ACHN (cell line): ENCODE measurements at places on chromosomes 16 and 17.

DNA sequence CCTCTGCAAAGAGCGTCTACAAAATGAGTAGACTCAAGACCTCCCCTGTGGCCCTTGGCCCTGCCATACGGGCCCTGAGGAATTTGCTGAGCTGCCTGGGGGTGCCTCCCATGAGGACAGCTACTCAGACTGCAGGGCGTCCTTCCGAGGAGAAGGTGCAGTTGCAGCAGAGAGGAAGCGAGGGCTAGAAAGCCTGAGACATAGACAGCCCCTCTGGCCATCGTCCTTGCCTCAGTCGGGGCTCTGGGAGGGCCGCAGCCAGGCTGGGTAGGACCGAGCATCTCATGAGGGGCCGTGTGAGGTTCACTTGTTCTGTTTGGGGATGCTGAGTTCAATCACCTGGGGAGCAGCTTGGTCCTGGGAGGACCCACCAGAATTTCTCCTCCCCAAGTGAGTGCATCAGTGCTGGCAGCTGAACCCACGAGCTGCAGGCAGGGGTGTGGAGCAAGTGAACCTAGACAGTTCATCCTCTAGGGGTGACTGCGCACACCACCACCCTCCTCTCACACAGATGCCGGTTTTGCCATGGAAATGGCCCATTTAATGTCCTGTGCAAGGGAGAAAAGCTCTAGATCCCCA is 20.3 kb downstream of the RAB11FIP4 start:
- no peak for DNase-seq

GRCh38 chr16:30562021-30562420 is 3.8 kb upstream of the ZNF764 start:
- DNase-seq: no peak

DNA sequence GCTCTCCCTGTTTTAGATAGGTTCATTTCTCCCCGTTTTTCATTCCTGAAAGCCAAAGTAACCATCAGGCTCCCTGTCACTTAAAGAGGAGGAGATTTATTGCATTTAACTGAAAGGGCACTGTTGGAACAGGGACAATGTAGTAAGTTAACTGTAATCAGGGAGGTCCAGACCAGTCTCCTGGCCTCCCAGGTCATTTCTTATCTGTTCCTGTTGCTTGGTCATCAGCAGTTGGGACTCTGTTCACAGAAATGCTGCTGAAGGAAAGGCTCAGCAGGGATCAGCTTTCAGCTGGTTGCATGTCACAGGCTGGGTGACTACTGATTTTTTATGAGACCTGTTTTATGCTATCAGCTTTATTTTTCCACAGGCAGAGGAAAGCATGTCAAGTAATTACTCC is 622.6 kb upstream of the GOT2 start:
- DNase-seq: no peak

- peak; percentile 85 for DNase-seq
Measured at GRCh38 chr17:75854101-75854748, 910 bp downstream of the WBP2 start.

GRCh38 chr17:231966-232807 is 50.7 kb upstream of the DOC2B start:
- DNase-seq: no peak

DNA sequence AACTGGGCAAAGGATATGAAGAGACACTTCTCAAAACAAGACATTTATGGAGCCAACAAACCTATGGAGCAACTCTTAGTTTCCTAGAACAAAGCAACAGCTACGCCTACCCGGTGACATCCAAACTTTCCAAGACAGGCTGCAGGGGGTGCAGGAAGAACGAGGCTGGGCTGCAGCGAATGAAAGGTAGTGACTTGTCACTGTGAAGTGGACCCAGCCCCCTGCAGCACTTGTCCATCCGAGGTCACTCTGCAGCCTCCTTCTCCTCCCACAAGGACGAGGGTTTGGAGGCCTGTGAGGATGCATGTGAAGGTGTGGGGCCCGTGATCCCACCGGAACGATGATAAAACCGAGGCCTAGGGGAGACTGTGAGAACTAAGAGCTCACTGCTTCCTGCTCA is 192.6 kb upstream of the RPL38 start:
- no peak for DNase-seq

DNA sequence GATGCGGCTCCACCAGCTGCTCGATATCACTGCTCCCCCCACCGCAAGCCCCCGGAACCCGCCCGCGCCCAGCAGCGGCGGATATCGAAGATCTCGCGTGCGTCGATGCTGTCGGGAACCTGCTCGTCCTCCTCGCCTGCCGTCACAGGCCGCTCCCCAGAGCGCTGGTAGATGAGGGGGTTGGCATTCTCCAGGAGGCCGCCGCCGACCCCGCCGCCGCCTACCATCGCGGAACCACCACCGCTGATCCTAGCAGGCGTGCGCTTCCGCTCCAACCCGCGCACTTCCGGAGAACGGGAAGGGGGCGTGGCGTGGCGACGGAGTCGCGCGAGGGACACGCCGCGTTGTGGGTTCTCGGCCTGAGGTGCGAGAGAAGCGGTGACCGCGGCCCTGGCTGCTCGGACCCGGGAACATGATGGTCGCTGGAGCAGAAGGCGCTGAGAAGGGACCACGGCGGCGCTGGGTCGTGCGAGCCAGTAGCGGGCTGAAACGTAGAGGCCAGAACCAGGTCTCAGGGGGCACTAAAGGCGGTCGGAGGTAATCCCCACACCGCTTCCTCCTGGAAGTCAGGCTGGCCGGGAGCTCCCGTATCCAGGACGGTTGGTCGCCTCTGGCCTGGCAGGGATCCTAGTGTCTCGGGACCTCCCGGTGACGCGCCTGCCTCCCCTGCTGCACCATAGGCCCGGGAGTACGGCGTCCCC is at the start of gene CIAO2B:
Gene CIAO2B (minus strand): TSS at position 265 of the 701 bp plus-strand sequence. CDS start 38 bp downstream, at position 227.
- peak; percentile 91 for DNase-seq

- DNase-seq: no peak
Measured at GRCh38 chr17:50575581-50576210, 15.2 kb downstream of the CACNA1G start.

DNA sequence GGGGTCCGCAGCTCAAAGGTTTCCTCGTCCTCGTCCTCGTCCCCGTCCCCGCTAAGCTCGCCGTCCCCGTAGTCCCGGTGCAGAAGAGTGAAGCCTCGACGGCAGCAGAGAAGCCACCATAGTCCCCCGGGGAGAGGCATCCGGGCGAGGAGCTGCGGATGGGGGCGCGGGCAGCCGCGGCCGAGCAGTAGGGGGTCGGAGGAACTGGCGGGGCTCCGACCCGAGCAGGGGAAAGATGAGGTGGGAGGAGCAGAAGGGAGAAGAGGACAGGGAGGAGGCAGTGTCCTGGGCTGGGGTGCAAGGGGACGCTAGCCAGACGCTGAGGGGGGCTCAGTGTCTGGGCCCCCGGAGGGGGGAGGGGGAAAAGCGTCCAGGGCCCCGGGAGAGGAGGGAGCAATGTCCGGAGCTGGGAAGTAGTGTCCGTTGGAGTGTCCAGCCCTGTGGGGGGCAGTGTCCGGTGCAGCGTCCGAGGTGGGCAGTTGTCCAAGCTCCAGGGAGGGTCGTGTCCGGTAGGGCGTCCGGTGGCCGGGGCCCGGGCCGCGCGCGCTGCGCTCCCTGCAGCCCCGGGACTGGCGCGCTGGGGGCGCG is at the start of gene PLEKHH3:
Gene PLEKHH3 (minus strand): TSS at position 571 of the 588 bp plus-strand sequence. CDS start 431 bp downstream, at position 140.
- no peak for DNase-seq

- DNase-seq: no peak
Measured at GRCh38 chr17:11999696-12000095, 2.4 kb upstream of the ZNF18 start.
